ENCODE measurements at places on chromosomes 1 and 21.

DNA sequence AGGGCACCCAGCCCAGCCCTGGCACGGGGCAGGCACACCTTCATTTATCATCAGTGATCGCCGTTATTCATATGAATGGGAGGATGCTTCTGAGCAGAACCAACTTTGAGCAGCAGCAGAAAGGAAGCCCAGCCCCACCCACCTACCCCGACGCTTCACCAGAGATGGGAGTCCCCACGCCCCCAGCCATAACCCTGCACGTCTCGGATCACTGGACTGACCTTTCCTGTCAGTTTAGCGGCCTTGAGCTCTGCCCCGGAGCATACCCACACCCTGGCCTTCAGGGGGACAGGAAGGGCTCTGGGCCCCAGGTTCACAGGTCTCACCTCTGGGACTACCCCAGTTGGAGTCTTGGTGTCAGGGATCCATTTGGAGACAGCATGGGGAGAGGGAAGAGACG lies 18.1 kb downstream of the LRP8 start:
- DNase-seq = no peak
- no peaks in the 10 kb centered on the region for H3K27me3 ChIP-seq
- no peak overlapping the region for H3K4me3 ChIP-seq
- no peak overlapping the region for H3K27ac ChIP-seq
- H3K4me1 ChIP-seq = no peaks in the 10 kb centered on the region

DNA sequence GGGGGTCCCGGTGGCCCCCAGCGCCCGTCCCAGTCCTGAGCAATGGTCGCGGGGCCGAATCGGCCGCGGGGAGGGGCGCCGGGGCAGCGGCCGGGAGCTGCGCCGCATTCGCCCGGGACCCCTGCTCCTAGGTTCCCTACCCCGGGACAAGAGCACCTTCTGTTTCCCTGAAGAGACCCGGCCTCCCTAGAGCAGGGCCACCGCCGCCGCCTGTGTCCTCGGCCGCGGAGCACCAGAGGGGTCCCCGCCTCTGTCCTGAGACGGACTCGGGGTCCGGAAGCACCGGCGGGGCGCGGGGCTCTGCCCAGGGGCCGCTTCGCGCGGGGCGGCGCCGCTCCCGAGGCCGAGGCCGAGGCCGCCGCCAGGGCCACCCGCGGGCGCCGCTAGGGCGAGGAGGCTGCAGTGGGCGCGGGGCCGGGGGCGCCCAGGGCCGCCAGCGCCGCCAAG lies 157.9 kb downstream of the CASZ1 start:
- no peak for DNase-seq
- H3K36me3 ChIP-seq = no peaks in the 10 kb centered on the region
- H3K27ac ChIP-seq = no peak overlapping the region
- no peaks in the 10 kb centered on the region for H3K27me3 ChIP-seq
- H3K4me1 ChIP-seq = no peaks in the 10 kb centered on the region
- no peak overlapping the region for H3K4me3 ChIP-seq

GRCh38 chr1:106680216-106680615 lies 376.3 kb upstream of the PRMT6 start:
- H3K27ac ChIP-seq = no peak overlapping the region
- H3K27me3 ChIP-seq = no peaks in the 10 kb centered on the region
- no peak for DNase-seq
- no peak overlapping the region for H3K4me3 ChIP-seq

DNA sequence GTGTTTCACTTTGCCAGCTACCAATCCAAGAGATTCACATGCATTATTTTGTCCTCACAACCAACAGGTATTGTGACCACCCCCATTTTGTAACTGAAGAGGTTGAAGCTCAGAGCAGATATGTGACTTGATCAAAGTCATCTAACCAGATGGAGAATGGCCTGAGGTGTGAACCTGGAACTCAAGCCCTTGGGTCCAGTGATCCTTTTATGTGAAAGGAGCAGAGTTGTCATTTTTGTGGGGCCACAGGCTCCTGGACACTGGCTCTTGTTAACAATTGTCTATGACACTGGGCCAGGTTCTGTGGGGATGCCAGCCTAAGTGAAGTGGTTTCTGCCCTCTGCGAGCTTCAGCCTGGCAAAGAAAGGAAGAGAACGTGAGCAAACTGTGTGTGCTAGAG lies 172.6 kb downstream of the ZZZ3 start:
- no peak for DNase-seq
- no peaks in the 10 kb centered on the region for H3K4me1 ChIP-seq
- H3K36me3 ChIP-seq = no peaks in the 10 kb centered on the region
- H3K27ac ChIP-seq = no peak overlapping the region
- no peak overlapping the region for H3K4me3 ChIP-seq
- H3K27me3 ChIP-seq = no peaks in the 10 kb centered on the region

GRCh38 chr1:203649999-203650836 lies 23.6 kb downstream of the ATP2B4 start:
- peak overlapping the region; percentile 38 for H3K27ac ChIP-seq
- H3K36me3 ChIP-seq = no peaks in the 10 kb centered on the region
- peak; percentile 66 for DNase-seq

DNA sequence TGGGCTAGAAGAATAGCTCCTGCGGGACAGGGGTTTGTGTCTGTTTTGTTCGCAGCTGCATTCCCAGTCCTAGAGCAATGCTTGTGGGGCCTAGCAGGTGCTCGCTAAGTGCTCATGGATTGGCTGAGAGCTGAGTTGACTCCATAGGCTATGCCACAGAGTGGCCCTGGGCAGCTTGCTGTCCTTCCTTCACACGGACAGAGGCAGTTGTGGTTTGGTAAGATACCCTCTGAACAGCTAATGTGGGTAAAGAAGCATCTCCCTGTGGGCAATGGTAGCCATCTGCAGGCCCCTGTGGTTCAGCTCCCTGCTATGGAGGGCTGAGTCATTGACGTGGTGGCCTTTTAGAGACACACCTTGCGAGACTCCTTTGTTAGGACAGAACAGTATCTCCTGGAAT lies 23.5 kb upstream of the LBR start:
- peaks cover 13% of the 10 kb centered on the region for H3K4me1 ChIP-seq
- no peaks in the 10 kb centered on the region for H3K36me3 ChIP-seq
- no peak overlapping the region for H3K4me3 ChIP-seq
- H3K27ac ChIP-seq = no peak overlapping the region
- no peaks in the 10 kb centered on the region for H3K27me3 ChIP-seq

All from colonic mucosa (tissue), 4 donors.